Cardiac muscle cell (in vitro differentiated cells and primary cell): ENCODE measurements at places on chromosomes 3 and 15. TPM values are rescaled to one million over a fixed set of nuclear protein-coding genes. Genes with fewer than 3 reads are reported as not detected.

The MAP6D1 gene
- total RNA-seq: 7.8 and 8.1 TPM in 2 replicates

The SH2D7 gene
- not detected in 2 replicates for total RNA-seq

The CEP152 gene
- 1.7 and 5.6 TPM in 2 replicates for total RNA-seq

The ITGB5 gene
- 56.9 and 107 TPM in 2 replicates for total RNA-seq

The BCL2A1 gene
- total RNA-seq: not detected in 2 replicates

The TNNC1 gene
- total RNA-seq: 1,875 and 4,623 TPM in 2 replicates
